Central memory CD4-positive, alpha-beta T cell (primary cell): ENCODE measurements at places on chromosomes 11 and 22.

- DNase-seq = peak; percentile 10
Observed at GRCh38 chr11:44977493-44977984, 26.9 kb upstream of the TP53I11 start.

DNA sequence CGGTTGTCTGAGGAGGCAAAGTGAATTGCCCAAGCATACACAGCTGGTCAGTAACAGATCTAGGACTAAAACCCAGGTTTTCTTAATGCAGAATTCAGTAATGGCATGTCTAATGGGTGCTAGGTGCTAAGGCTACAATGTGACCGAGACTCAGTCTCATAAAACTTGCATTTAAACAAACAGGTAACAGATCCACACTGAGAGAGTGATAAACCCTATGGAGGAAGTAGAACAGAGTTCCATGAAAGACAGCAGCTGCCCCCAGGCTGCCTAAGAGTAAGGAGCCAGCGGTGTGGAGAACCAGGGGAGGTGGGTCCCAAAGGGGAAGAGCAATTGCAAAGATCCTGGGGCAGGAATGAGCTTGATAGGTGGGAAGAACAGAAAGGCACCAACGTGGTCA lies 27.3 kb downstream of the MMP13 start:
- no peak for DNase-seq

- DNase-seq = no peak
Observed at GRCh38 chr11:34235591-34236071, 122.2 kb downstream of the ABTB2 start.

GRCh38 chr11:72394416-72394815 lies 39.9 kb downstream of the CLPB start:
- DNase-seq = no peak

GRCh38 chr11:36377759-36378564 lies 81.9 kb downstream of the PRR5L start:
- DNase-seq = no peak

GRCh38 chr11:44133335-44133946 lies 38.0 kb downstream of the EXT2 start:
- DNase-seq = no peak

- no peak for DNase-seq
Observed at GRCh38 chr22:27632451-27633295, 168.9 kb downstream of the MN1 start.

DNA sequence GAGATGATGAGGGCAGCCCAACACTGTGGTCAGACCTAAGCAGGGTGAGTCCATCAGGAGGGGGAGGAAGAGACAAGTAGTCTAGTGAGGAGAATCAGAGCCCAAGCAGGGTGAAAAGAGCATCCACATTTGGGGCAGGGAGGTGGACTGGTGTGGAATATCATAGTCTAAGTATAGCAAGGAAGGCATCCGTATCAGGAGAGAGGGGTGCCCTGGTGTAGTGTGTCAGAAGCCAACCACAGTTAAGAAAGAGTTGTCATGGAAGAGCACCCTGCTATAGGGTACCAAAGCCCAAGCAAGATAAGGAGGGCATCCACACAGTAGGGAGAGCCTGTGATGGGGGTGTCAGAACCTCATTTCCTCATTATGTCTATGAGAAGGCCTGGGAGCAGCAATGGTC lies 45.3 kb downstream of the PAK1 start:
- no peak for DNase-seq

- no peak for DNase-seq
Observed at GRCh38 chr11:35424157-35424940, 5.0 kb upstream of the SLC1A2 start.

DNA sequence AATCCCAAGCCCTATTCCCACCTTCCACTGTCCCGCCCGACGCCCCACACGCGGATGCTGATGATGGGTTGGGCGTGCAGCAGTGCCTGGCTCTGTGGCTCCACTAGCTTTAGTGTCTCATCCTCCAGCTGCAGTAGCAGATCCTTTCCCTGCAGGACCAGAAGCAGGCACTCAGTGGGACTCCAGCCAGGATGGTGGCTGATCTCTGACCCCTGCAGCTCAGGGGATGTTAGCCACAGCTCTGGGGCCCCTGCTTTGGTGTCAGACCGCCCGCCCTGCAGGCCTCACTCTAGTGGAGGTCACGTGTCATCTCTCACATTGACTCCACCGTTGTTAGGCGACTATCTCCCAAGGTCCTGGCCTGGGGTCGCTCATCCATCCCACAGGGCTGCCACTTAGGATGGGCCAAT lies 11.8 kb downstream of the SMPD1 start:
- no peak for DNase-seq

GRCh38 chr11:12266943-12267342 lies 110.4 kb upstream of the PARVA start:
- DNase-seq = no peak

DNA sequence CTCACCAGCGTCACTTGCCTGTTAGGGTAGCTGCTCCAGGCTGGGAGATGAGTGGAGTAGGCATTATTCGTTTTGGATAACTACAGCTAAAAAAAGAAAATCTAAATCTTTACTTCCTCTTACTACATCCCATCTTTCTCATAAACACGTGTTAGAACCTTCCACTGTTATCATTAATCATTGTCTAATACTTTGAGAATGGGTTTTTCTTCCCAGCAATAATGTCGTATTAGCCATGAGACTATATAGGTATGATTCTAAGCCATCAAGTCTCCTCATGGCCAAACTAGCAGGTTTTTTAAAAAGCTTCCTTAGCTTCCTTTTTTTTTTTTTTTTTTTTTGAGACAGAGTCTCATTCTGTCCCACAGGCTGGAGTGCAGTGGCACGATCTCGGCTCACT lies 3.9 kb upstream of the TEF start:
- no peak for DNase-seq

DNA sequence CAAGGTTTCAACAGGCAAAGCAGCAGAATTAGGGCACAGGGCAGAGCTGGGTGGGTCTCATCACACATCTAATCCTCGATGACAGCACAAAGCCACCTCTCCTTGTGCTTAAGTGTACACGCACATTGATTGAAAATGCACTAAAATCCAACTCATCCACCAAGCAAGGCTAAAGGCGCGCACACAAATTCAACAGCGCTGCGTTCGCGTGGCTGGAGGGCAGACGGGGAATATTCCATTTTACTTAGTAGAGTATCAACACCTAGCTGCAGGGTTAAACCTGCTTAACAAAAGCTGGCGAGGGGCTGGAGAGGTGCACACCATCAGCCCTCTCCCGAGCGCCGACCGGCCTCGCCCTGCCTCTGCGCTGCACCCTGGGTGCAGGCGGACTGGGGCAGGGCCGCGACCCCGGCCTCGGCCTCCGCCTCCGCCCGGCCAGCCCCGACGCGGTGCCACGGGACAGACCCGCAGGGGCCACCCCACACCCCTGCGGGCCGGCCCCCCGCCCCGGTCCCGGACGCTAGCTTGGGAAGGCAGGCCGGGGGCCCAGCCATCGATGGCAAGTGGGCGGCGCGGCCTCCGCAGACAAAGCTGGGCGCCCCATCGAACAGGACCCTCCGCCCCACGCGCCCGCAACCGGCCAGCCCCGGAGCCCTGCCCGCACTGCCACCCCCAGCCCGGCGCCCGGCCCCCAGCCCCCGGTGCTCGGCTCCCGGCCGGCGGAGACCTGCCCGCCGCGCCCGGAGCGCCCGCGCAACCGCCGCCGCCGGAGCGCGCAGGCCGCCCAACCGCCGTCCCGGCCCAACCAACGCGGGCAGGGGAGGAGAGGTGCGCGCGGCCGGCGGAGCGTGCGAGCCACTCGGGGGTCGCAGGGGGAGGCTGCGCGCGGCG lies 929 bp downstream of the PRDM10 start:
- DNase-seq = peak; percentile 25
